ENCODE measurements at places on chromosomes 13 and 19.

- no peak for DNase-seq
Measured at GRCh38 chr13:108700422-108701170, 71.2 kb downstream of the MYO16 start.

DNA sequence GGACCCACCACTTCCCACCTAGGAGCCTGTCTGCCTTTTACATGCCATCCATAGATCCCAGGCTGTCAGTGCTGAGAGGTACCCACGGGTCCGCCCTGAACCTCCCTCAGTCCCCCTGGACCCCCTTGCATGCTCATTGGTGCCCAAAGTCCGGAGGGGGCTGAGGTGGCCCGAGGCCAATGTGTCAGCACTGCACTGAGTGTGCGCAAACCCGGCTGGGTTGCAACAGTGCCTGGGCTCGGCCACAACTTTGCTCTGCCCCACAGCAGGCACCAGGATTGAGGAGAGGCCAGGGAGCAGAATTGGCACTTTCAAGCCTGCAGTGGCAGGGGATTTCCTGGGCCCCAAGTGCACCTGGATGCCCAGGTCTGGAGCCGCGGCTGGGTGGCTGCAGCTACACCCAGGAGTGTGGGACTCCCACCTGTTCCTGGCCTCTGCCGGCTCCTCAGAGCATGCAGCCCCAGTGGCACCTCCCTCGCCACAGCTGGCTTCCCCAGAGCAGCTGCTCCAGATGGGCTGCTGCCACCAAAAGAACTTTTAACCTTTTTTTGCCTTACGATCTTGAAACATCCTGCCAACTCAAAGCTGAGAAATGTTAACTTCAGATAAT is 837.0 kb downstream of the SLITRK6 start:
- no peak for DNase-seq

DNA sequence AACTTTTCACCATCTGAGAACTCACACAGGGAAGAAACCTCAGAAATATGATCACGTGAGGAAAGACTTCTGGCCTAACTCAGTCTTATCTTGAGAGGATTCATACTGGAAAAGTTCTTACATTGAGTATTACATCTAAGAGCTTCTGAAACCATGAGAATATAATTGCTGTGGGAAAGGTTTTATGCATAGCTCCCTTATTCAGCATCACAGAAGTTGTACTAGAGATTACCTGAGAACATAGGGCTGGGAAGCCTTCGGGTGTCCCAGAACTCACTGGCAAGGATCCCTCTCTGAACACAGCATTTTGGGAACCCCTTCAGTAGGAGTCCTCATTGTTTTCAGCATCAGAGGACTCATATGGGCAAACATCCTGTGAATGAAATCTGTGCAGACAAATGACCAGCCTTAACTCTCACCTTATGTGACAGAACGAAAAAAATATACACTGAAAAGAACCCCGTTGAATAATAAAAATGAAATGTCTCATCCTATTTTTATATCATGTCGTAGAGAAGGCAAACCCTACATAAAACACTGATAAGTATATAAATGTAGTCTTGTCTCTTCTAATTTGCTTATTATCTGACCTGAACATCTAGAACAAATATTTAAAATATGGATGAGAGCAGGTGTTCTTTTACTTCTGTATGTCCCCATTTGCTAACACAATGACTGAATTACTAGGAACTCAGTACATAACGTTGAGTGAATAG is 14.2 kb downstream of the ZNF274 start:
- no peak for DNase-seq

DNA sequence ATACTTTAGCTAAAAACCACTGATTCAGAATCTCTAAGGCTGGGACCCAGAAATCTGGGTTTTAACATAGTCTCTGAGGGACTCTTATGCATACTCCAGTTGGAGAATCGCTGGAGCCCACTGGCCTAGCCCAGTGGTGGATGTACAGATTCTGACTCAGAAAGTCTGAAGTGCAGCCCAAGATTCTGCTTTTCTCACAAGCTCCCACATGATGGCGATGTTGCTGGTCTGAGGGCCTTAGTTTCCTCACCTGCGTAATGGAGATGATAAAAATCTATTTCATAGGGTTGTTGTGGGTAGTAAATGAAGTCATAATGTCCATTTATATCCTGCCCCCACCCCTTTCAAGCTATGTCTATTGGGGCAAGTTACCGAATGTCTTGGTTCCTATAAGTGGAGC is 7.7 kb upstream of the CDADC1 start:
- DNase-seq, result no peak

DNA sequence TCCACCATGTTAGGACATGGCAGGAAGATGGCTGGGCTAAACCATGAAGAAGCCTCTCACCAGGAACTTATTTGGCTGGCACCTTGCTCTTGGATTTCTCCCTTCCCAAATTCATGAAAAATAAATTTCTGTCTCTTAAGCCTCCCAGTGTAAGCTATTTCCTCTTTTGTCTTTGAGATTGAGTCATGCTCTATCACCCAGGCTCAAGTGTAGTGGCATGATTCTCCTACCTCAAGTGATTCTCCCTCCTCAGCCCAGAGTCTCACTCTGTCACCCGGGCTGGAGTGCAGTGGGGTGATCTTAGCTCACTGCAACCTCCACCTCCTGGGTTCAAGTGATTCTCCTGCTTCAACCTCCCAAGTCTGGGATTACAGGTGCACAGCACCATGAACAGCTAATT is 12.6 kb downstream of the ZNF888 start:
- DNase-seq, result no peak

- no peak for DNase-seq
Measured at GRCh38 chr13:103618151-103618550, 551.9 kb upstream of the SLC10A2 start.

DNA sequence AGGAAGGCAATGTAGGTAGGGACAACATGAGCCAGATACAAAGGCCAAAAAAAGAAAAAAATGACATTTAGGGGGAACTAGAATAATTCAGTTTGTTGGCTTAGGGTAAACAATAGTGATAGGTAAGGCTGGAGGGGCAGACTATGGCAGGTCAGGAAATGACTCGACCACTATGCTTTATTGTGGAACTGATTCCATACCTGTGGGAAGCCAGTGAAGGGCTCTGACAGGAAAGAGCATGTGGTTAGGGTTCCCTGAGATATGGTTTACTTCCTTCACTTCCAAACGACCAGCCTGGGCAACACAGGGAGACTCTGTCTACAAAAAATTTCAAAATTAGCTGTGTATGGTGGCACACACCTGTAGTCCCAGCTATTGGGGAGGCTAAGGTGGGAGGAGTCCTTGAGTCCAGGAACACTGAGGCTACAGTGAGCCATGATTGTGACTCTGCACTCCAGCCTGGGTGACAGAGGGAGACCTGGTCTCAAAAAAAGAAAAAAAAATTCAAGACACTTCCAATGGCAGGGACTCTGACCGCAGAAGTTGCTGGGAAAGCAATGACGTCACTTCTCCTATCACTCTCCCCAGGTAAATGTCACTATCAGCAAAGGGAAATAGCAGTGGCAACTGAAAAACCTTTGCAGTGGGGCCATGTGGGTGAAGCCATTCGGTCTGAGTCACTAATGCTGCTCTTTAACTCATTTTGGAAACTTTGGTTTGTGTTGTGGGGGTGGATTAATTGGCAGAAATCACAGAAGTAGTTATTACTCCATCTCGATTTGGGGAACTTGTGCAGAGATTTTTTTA is 192.8 kb upstream of the TSC22D1 start:
- DNase-seq, result no peak

DNA sequence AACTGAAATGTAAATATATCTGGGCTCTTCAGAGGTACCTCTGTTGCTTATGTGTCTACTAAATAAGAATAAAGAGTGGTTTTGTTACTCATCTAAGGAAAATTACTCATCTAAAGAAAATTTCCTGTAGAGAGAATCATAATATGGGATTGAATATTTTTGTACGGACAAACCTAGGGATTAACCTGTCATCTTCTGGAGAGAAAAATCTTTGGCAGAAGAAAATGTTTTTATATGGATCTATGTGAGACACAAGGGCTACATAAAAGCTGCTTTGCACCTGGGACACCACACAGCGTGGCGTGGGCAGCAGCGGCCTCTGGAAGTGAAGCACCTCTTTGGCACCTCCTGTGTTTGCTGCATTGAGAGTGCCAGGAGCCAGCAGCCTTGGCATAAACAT is 242.9 kb upstream of the DACH1 start:
- no peak for DNase-seq

DNA sequence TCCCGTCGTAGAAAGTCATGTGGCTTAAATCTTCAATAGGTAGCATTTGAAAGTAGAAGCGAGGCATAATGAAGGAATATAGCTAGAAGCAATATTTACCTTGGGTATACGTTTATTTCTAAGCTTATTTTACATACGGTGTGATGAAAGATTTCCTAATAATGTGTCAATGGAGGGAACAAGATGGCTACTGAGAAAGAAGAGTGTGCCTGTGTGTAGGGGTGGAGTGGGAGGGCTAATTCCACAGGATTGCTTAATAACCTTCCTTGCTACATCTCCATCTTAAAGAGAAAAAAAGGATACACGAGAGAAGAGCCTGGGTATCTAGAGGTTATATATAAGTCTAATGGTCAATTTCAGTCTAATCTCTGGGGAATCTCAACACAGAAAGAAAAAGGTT is 2.0 kb downstream of the SPART start:
- no peak for DNase-seq

DNA sequence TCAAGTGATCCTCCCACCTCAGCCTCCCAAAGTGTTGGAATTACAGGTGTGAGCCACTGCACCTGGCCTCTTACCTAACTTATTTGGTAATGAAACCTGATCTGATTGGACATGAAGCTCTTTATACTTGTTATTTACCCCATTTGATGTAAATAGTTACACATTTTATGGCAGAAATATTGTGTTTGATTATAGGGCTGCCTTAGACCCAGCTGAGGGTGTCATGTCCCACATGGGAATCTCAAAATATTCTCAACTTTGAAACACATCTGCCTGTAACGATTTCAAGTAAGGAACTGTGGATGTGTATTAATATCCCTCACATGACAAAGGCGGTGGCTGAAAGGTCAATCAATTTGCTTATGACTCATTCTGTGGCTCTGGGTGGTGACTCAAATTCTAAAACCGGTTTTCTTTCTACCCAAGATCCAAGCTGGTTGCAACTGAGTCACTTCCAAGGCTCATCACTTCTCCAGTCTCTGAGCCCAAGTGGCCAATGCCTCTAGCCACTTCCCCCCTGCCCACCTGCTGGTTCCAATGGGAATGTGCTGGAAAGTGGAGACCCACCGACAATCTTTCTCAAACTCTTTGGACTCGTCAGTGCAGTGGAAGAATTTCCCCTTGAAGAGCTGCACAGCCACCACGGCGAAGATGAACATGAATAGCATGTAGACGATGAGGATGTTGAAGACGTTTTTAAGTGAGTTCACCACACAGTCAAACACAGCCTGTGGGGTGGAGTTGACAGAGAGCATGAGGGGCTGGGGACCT is 110.9 kb downstream of the IER2 start:
- no peak for DNase-seq

DNA sequence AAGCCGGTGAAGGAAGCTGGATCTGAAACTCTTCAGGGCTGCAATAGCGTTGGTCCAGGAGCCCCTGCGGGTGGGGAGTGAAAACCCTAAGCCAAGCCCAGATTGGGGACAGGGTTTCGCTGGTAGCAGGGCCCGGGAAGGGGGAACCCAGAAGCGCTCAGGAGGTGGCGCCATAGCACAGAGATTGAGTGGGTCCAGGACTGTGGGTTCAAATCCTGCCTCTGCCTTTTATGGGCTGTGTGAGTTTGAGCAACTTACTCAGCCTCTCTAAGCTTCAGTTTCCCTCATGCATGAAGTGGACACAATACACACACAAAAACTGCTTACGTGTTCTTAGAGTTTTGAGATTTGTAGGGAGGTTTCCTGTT is 8.3 kb upstream of the SYCN start:
- DNase-seq, result no peak

GRCh38 chr19:54433697-54434096 is 15.3 kb upstream of the LENG8 start:
- no peak for DNase-seq

- peak; percentile 76 for DNase-seq
Measured at GRCh38 chr19:12092065-12092867, 27.7 kb downstream of the ZNF844 start.

GRCh38 chr19:45125975-45126493 is 33.1 kb downstream of the PPP1R37 start:
- peak; percentile 55 for DNase-seq

DNA sequence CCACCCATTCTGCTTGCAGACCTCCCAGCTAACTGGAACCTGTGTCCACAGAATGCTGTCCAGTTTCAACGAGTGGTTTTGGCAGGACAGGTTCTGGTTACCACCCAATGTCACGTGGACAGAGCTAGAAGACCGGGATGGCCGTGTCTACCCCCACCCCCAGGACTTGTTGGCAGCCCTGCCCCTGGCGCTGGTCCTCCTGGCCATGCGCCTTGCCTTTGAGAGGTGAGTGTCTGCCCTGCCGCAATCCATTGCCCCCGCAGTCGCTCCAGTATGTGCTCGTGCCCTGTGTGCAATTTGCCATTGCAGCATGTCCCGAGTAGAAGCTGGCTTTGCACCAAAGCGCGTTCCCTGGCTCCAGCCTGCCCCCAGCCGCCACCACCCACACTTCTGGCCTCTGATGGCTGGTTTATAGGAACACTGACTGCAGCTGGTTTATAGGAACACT is 41.9 kb downstream of the CERS4 start:
- DNase-seq, result peak; percentile 80

- DNase-seq, result no peak
Measured at GRCh38 chr13:73720216-73720840, 413.9 kb downstream of the KLF12 start.

DNA sequence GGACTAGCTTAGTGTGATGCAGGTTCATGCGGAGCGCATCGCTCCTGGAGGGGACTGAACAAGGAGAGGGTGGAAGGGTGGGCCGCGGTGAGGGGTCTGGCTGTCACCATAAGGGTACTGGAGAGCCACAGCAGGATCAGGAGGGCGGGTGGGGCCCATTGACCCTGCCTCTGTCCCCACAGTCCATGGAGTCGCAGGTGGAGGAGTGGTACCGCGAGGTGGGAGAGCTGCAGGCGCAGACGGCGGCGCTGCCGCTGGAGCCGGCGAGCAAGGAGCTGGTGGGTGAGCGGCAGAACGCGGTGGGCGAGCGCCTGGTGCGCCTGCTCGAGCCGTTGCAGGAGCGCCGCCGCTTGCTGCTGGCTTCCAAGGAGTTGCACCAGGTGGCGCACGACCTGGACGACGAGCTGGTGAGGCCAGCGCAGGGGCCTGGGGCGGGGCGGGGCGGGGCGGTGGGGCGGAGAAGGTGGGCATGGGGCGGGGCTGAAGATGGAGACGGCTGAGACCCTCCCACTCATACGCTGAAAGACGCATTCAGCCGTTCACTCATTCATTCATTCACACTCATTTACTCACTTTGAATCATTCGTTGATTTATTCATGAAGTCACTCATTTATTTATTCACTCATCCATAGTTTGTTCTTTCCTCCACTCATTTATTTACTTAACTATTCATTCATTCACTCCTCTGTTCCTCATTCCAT is 27.5 kb upstream of the SHKBP1 start:
- DNase-seq, result peak; percentile 60

DNA sequence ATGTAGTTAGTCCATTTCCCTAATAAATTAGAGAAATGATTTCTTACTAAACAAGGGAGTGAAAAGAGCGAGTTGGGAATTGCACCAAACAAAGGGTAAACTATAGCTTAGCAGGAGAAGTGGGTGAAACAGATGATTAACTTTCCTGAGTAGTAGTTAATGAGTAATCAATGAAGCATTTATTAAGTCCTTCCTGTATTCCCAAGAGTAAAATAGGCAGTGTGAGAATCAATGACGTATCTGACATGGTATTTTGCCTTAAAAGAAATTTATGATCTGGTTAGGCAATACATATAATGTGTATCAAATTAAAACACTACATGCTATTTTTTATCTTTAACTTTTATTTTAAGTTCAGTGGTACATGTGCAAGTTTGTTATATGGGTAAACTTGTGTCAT is 142.8 kb downstream of the KLF5 start:
- no peak for DNase-seq

Measured in Ammon's horn (tissue), 1 donor.